ENCODE measurements at places on chromosomes 11 and 22.

DNA sequence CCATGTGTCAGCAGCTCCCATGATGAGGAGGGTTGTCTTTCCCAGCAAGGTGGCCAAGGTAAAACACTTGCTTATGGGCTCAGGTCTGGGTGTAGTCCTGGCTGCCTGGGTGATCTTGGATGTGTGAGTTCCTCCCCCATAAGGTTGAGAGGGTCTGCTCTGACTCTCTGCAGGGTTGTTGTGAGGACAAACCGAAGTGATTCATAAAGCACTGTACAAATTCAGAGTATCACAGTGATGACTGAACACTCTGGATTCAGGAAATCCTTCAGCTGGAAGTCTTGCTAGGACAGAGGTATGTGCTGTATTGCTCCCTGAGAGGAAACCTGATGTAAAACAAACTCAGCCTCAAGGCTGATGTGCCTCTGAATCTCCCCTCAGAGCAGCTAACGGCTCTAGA, 220.9 kb upstream of the PITPNB start:
- DNase-seq: no peak

DNA sequence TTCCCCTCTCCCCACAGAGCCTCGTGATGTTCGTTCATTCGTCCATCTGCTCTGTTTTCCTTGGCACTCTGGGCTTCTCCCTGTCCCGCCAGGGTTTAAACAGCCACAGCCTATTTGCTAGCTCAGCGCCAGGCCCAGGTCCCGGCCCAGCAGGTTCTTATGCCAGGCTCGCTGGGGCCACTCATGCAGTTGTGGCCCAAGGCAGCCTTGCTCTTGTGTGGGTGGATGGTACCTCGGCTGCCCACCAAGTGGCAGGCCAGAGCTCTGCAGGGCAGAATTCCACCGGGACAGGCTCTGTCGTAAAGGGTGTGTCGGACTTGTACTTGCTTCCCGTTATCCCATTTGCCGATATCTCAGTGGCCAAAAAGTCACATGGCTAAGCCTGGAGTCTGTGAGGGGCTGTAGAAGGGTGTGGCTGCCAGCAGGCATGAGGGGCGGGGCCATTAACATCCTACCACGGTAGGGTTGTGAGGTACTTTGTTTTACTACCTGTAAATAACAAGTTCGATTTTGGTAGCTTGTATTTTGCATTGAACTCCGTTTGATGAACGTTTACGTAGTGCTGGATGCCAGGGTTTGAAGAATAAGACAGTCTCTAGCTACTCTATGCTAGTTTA, 7.9 kb downstream of the FAM118A start:
- no peak for DNase-seq

GRCh38 chr11:126347751-126348668, 7.5 kb upstream of the ST3GAL4 start:
- no peak for DNase-seq

DNA sequence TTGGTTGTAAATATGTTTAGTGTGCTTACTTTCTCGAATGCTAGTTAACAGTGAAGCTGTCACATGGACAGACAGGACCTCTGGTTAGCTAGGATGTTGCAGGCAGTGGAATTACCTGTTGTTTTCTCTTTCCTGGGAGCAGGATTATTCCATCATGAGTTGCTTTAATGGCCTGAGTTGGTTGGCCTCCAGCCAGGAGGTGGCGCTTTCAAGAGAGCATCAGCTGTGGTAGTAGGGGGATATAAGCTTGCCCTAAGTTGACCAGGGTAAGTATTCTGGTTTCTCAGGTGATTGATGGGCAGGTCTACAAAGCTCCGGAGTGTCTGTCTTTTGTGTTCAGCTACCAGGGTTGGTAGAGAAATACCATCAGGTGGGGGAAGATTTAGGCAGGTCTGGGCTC, 43.5 kb downstream of the NELL1 start:
- DNase-seq: no peak

- no peak for DNase-seq
Observed at GRCh38 chr22:27603800-27604144, 197.8 kb downstream of the MN1 start.

DNA sequence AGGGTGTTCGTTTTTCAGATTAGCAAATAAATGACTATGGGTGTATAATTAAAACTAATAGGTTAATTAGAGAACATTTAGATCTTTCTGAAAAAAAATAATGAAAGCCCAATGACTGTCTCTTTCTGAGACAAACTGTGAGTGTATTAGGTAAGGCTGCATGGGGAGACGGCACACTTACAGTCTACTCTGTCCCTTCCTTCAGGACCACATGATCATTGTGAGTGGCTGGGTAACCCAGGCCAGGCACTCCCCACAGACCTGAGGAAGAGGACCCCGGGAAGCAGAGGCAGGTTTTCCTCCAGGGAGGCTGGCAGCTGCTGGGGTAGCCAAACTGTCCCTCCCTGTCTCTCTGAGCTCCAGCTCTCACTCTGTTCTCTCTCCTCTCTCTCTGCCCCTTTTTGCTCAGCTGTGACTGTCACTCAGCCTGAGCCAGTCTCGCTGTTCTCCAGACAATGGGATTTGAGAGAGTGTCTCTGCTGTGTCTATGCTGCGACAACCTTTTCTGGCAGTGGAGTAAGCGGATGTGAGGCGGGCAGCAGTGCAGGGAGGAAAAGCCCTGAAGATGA, 83.1 kb upstream of the NCAM1 start:
- no peak for DNase-seq

DNA sequence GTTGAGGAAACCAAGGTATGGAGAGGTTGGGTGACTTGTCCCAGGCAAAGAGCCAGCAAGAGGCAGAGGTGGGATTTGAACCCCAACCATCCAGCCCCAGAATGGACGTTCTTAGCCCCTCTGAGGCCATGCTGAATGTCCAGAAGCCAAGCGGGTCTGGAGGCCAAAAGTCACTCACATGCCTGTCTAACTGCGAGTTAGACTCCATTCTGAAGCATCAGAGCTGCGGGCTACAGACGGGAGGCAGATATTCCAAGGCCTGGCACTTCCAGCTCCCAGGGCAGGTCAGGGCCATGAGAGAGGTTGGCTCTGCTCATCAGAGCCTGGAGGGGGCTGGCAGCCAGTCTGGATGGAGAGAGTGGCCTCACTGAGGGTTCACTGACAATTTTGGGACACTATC, 616.5 kb downstream of the BRD1 start:
- DNase-seq: no peak

DNA sequence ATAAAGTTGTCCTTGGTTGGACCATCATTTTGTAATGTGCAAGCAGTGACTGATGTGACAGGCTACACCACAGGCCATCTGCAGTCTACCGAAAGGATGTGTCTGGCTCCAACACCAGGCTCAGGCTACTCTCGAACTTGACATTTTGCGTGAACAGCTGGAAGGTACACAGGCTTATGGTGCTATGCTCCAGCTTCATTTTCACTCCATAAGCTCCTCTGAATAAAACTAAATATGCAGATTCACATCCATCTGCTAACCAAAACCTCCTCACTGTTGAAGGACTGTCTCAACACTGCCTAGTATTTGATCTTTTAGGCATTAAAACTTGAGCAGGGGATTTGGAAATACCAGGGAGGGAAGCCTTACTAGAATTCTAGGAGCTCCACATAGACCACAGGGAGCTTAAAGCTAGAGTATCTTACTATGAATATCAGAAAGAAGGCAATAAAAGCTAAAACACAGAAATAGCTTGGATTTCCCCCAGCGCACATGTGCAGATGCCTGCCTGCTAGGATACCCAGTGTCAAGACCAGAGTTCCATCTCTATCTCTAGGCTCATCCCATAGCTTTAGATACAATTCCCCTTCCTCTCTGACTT, 383.9 kb upstream of the FAT3 start:
- no peak for DNase-seq

GRCh38 chr11:71990701-71991100, 8.0 kb upstream of the IL18BP start:
- DNase-seq: no peak

GRCh38 chr11:26621132-26621531, 49.1 kb upstream of the MUC15 start:
- no peak for DNase-seq

DNA sequence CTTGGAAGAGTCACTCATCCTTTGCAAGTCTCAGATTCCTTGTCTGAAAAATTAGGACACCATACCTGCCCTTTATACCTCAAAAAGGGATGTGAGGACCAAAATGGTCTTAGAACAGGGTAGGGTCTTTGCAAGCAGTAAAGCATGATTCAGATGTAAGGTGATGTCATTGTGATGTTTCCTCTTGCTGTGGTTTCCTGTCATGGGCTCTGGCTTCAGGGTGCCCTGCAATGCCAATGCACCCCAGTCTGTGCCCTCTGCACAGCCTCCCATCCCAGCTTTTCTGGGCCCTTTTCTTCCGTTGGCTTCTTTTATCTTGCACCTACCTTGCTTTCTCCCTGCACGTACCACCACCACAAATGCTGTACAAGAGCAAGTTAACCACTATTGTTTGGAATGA, 87.8 kb upstream of the NNMT start:
- no peak for DNase-seq

GRCh38 chr11:68946416-68947090, 34.2 kb downstream of the MRGPRD start:
- no peak for DNase-seq

DNA sequence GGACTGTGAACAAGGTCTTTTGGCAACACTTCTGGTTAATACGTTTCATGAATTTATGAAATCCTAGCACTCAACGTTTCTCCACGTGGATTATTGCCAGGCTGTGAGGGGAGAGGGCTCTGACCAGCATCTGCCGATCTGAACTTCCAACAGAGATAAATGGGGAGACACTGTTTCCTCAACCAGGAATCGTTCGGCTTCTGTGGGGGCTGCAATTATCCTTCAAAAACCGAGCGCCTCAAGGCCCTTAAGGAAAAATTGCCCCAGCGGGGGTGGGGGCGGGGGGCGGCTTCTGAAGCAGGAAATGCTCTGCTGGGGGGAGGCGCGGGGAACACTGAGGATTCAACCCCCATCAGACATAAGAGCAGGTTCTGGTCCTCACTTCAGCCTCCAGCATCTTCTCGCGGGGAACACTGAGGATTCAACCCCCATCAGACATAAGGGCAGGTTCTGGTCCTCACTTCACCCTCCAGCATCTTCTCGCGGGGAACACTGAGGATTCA, 155.6 kb downstream of the BRD1 start:
- no peak for DNase-seq

- DNase-seq: no peak
Observed at GRCh38 chr11:33930317-33931021, 38.6 kb upstream of the LMO2 start.

GRCh38 chr22:37443977-37444376, 16.7 kb upstream of the ELFN2 start:
- no peak for DNase-seq

- no peak for DNase-seq
Observed at GRCh38 chr11:63502252-63502820, 3.5 kb upstream of the LGALS12 start.

GRCh38 chr11:29996016-29996415, 20.8 kb downstream of the KCNA4 start:
- DNase-seq: no peak

DNA sequence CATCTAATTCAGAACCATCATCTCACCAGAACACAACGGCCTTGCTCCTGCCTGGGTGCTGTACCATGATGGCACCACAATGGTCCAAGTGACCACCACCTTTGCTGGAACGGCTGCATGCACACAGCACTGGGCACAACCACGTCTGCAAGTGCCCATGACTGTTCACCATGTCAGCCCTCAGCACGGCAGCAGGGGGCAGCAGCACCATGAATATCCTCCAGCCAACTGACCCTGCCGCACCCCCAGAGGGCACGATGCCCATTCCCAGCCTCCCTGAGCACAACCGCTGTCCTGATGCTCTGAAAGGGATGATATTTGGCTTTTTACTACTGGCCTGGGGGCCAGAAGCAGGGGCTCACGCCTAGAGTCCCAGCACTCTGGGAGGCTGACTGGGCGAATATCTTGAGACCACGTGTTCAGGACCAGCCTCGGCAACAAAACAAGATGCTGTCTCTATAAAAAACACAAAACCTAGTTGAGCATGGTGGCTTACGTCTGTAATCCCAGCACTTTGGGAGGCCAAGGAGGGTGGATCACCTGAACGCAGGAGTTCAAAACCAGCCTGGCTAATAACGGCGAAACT, 25.7 kb downstream of the DRD4 start:
- DNase-seq: no peak

GRCh38 chr22:25196326-25196725, 3.3 kb upstream of the CRYBB3 start:
- DNase-seq: no peak

DNA sequence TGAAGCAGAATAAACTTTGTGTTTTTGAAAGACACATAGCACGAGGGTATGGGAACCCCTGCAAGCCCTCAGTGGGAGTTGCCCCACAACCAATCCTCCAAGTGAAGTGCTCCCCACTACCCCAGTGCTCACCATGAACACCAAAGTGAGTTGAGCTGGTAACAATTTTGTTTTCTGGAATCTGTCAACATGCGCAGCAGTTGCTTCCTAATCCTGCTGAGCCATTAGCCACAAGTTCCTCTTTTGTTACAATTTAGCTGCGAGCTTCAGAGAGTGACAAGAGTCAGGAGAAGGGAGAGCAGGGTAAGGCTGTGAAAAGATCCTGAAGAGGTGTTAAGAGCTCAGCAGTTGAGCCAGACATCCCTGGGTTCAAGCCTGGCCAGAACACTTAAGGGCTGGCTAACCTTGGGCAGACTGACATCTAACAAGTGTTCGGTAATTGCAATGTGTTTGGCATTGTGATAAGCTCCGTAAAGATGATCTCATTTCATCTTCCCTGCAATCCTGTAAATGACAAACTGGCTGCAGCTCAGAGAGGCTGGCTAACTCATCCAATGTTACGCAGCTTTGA, 24.1 kb upstream of the ASPHD2 start:
- DNase-seq: no peak

- DNase-seq: no peak
Observed at GRCh38 chr11:43943372-43943930, 1.0 kb downstream of the C11orf96 start.

GRCh38 chr11:112179601-112180000, 4.3 kb downstream of the BCO2 start:
- DNase-seq: no peak

- DNase-seq: no peak
Observed at GRCh38 chr11:95521133-95521542, 268.4 kb downstream of the FAM76B start.
